ENCODE measurements at places on chromosomes 2 and 18.

GRCh38 chr2:11758647-11759046 lies 12.2 kb downstream of the LPIN1 start:
- no peak for DNase-seq

- no peak for DNase-seq
Observed at GRCh38 chr2:113342650-113343049, 63.9 kb upstream of the PAX8 start.

DNA sequence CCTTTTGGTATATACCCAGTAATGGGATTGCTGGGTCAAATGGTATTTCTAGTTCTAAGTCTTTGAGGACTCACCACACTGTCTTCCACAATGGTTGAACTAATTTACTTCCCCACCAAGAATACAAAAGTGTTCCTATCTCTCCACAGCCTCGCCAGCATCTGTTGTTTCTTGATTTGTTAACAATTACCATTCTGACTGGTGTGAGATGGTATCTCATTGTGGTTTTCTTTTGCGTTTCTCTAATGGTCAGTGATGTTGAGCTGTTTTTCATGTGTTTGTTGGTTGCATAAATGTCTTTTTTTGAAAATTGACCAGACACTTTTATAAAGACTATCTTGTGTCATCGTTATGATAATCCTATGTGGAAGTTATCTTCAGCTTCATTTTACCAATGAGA lies 16.0 kb upstream of the ATP8B1 start:
- DNase-seq = no peak

- no peak for DNase-seq
Observed at GRCh38 chr2:178119179-178119922, 7.1 kb downstream of the RBM45 start.

- no peak for DNase-seq
Observed at GRCh38 chr18:61471942-61472341, 138.7 kb downstream of the CDH20 start.

DNA sequence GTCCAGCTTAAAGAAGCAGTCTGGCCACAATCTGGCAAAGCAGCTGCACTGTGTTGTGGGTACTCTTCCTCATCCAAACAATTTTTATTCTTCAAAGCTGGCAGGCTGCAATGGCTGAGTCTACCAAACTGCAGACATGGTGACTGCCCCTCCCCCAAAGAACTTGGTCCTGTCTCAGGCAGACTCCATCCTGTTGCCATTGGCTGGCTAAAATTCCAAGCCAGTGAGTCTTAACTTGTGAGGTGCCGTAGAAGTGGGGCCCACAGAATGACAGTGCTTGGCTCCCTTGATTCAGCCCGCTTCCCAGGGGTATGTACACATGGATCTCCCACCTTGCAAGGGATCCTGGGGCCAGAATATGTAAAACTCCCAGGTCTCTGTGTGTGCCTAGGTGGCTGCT lies 14.5 kb upstream of the NXPH2 start:
- DNase-seq = no peak

DNA sequence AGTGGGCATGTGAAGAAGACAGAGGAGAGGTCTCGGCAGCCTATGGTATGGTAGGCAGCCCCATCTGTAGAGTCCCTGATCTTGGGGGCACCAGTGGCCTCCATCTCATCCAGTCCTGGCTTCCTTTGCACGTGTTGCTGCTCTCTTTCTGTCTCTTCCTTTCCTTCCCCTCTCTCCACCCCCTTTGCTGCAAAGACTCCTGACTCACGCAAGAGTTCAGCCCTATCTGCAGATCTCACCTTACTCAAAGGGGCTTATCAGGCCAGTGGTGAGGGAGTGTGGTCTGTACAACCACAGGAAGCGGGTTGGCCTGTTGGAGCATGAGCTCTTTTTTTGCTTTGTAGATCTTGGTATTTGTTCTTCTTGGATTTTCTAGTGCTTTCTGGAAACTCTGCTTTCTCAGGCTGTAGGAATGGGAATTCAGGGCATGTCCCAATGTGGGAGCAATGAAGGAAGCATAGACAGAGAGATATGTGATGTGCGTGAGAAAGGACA lies 14.6 kb upstream of the NT5DC4 start:
- DNase-seq = peak; percentile 79

DNA sequence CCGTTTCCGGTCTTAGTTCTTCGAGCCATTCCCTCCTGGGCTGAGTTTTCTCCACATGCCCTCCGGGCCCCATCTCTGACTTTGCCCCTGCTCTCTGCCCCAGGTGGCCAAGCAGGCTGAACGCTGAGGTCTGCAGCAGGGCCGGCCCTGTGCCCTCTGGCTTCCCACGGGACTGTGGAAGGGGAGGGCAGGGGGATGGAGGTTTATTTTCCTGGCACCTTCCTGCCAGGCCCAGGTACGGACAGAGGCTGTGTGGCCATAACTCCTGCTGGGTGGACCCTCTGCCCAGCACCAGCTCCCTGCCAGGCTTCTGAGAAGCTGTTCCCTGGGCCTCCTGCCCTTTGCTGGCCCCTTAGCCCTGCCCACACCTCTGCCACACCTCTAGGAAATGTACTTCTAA lies 164.0 kb downstream of the TFCP2L1 start:
- DNase-seq = no peak

DNA sequence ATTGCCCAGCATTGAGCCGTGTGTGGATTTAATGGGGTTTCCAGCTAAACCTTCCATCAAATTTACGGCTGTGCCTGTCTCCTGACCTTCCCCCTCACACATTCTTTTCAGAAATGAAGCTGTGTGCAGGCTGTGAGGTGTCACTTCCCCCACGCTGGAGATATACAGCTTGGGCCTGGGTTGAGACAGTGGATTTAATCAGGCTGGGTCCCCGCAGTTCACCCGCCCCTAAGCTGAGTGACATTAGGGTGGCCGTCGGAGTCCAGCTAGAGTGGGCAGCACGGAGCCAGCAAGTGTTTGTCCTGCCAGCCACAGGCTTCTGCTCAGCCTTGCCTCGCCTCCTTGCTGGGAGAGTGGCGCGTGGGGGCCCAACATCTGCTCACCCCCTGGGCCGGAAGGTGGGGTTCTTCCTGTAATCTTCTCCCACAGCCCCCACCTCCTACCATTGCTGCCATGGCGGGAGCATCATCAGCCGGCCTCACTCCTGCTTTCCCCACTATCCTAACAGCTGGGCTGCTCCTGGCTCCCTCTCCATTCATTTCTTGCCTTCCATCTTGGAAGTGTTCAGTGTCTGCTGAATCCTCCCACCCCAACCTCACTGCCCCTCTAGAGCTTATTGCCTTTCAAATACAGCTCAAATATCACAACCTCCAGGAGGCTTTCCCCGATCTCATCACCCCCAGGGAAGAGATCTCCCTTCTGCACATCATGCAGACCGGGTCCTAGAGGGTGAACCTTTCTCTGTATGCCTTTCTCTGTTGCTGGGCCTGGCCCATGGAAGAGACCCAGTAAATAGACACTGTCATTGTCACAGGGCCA lies 149.0 kb downstream of the GLI2 start:
- DNase-seq = no peak

- DNase-seq = no peak
Observed at GRCh38 chr2:107669335-107669734, 157.4 kb upstream of the RGPD4 start.

DNA sequence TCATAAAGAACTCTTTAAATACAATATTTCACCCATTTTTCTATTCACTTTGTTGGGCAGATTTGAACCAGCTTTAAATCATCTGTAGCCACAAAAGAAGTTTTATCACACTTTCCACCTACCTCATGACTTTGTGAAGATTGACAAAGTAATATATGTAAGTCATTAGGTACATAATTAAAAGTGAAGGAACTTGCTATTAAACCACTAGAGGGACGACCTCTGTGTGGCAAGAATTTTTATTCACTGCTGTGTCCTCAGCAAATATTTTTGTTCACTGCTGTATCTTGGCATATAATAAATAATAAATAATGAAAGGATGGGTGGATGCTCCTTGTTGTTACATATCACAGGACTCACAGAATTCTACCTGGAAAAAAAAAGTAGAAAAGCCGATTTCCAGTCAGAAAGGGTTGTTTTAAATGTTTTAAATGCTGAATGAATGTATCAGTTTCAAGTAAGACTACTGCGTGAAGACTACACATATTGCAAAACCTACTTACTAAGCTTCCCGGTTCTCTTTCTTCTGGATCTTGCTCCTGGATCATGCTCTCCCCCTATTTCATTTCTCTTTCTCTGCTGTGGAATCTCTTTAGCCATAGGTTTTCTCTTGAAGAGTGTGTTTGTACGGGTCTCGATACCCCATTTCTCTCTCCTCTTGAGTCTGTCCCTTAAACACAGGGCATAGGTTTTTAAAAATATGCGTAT lies 44.8 kb downstream of the KCMF1 start:
- no peak for DNase-seq

GRCh38 chr2:30283931-30284565 lies 52.7 kb downstream of the LBH start:
- no peak for DNase-seq

GRCh38 chr18:12013186-12013916 lies 32.0 kb downstream of the IMPA2 start:
- no peak for DNase-seq

- DNase-seq = no peak
Observed at GRCh38 chr2:18129348-18129747, 250.9 kb downstream of the KCNS3 start.

DNA sequence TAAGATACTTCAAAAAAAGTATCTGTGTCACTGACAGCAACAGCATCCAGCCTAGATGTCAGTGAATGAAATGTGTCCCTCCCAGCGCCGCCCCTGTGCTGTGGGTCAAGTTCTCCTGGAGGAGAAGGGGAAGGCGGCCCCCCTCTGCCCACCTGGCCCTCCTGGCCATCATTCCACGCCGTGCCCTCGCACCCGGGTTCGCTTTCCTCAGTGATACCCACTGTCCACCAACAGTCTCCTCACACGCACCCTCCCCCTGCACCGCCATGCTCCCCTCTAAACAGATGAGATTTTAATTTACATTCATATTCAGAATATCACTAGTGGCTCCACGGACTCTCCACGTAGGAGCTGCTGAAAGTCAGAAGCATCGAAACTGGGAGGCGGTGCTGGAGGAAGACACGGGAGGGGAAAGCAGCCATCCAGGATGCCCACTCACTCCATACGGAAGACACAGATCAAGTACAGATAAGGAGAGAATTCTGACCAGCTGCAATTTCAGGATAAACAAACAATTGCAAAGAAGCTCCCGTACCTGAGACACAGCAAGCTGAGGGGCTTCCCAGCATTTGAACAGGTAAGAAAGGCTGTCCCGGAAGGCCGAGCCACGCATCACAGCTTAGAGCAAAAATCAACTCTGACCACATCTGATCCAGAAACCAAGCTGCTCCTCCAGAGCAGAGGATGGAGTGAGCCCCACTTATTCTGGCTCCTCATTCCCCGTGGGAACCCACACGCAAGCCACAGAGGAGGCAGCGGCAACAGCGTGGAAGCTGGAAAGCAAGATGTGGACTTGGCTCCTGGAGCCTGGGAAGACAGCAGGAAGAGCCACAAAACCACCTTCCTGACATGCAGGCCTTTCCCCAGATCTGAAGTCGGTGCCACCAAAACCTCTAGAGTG lies 49.7 kb downstream of the PXDN start:
- DNase-seq = no peak

Data from activated T-helper 1 cell treated with anti-CD3 and anti-CD28 coated beads, Interleukin-12 subunit alpha, Interleukin-12 subunit beta, Interleukin-2, Interleukin-4 antibody, amounts not matched to agents 30 ng/mL and 10 ng/mL and 1 ng/mL, durations not matched to agents 14 hours and 24 hours and 36 hours (primary cell).